Epithelial cell of esophagus (primary cell): ENCODE measurements at places on chromosomes 6 and 20.

DNA sequence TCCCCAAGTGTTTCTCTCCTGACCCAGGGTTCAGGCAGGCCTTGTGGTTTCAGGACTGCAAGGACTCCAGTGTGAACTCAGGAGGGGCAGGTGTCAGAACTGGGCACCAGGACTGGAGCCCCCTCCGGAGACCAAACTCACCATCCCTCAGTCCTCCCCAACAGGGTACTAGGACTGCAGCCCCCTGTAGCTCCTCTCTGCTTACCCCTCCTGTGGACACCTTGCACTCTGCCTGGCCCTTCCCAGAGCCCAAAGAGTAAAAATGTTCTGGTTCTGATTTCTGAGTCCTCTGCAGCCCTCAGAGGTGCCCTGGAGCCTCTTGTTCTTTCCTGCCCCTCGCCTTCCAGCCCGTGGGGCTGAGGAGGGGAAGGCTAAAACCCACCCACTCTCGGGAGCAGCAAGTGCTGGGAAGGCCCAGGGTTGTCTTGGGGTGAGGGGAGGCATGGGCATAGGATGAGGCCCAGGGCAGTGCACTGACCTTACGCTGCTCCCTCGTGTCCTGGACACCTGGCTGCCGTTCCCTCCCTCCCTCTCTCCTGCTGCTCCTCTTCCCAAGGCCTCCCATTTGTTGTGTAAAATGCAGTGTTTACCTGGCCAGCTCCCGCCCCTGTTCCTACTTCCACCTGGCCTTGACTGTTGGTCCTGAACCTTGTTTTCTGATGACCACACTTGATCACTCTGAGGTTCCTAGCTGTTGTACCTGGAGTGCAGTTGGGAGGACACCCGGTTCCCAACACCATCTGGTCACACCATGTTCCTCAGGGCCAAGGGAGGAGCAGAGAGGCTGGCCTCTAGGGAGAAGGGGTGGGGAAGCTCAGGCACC lies 9.9 kb downstream of the CNPY3 start:
- DNase-seq = no peak

DNA sequence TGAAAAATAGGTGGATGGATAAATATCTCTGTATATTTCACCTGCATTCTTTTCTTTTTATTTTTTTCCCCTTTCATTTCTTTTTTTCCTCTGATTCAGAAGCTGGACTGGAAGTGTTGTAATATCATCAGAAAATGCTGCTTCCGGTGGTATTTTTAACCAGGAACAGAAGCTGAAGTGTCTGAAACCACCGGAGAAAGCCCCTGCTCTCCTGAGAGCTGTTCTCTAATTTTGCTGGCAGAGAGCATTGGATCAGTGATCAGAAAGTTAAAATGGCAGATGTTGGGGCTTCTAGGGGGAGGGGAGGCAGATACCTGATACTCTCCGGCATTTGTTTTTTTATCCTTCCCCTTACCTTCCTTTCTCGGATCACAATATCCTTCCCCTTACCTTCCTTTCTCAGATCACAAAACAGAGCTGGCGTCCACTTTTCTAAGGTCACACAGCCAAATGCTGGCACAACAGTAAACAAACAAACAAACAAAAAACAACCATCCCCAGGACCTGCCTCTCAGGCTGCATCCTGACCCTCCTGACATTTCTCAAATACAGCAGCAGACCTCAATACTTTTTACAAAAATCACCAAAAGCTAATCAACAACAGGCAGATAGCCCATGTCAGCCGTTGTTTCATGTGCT lies 143.2 kb upstream of the ZNF217 start:
- DNase-seq = peak; percentile 41

GRCh38 chr6:170147056-170147787 lies 143.7 kb downstream of the DLL1 start:
- DNase-seq = no peak

GRCh38 chr6:132865829-132866228 lies 51.5 kb downstream of the RPS12 start:
- DNase-seq = no peak

GRCh38 chr6:111256646-111257045 lies 169.3 kb downstream of the SLC16A10 start:
- no peak for DNase-seq

- no peak for DNase-seq
These were observed 180.9 kb downstream of the PHF3 start for GRCh38 chr6:63816401-63816981.

DNA sequence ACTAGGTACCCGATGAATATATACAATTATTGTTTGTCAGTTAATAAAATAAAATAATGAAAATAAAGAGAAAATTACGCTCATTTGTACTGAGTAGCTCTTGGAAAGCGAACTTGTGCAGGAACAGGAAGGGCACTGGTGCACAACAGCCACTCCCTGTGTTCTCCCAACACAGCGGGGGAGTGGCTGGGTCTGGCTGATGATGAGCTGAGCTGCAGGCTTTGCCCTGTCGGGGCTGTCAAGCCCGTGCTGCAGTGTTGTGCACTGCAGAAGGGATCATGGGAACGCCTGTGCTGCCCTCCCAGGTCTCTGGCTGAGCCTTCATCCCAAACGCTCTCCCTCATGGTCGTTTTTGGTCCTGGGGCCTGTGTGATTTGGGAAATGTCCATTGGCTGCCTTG lies 131.7 kb upstream of the MAP3K4 start:
- DNase-seq = no peak

- no peak for DNase-seq
These were observed 73.7 kb downstream of the CDH4 start for GRCh38 chr20:61325718-61326117.

DNA sequence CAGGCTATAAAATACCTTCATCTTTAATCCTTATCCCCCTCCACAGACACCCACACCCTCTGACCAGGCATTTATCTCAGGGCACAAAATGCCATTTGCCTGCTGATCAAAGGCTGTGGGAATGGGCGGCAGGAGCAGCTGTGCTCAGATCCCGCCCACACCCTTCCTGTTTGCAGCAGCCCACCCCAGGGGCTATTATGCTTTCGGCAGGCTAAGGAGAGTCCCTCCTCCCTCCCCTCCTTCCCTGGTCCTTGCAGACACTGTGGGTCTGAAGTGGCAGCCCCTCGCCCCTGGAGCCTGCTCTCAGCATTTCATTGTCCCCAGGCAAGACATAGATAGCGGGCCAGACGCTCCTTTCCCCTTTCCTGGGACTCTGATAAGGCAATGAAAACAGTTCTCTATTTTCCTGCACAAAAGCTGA lies 220.8 kb upstream of the HEY2 start:
- DNase-seq = no peak
